Immature natural killer cell (primary cell): ENCODE measurements at places on chromosomes 2 and 18.
A peak's percentile ranks its signal among the peaks of the same experiment; 100 is the strongest.

DNA sequence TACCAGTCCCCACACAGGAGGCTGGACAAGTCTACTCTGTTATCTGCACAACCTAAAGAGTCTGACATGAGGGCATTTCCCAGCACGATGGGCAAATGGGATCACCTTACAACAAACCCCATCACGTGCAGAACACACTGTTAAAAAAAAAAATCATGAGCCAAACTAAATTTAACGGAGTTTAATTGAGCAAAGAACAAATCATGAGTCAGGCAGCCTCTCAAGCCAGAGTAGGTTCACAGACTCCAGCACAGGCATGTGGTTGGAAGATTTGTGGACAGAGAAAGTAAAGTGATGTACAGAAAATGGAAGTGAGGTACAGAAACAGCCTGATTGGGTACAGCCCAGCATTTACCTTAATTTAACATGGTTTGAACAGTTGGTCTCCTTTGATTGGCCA, 59.9 kb downstream of the KYNU start:
- no peak for DNase-seq

GRCh38 chr18:46413684-46414083, 243.3 kb downstream of the LOXHD1 start:
- DNase-seq: no peak

GRCh38 chr2:233339427-233339826, 14.9 kb upstream of the DGKD start:
- no peak for DNase-seq

DNA sequence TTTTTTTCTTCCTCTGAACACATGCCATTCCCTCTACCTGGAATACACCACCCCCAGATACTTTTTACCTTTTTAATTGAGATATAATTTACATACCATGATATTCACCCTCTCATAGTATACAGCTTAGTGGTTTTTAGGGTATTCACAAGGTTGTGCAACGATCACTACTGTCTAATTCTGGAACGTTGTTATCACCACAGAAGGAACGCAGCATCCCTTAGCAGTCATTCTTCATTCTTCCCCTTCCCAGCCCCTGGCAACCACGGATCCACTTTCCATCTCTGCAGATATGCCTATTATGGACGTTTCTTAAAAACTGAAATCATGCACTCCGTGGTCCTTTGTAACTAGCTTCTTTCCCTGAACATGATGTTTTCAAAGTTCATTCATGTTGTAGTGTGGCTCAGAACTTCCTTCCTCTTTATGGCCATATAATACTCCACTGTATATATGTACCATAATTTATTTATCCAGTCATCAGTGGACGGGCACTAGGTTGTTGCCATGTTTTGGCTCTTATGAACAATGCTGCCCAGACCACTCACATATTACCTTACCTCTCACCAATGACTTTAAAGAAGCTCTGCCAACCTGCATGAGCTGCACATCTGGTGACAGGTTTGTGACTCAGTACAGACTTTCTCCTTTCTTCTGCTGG, 168.9 kb downstream of the CTIF start:
- DNase-seq: no peak

GRCh38 chr2:1104364-1104763, 153.7 kb downstream of the SNTG2 start:
- DNase-seq: no peak

DNA sequence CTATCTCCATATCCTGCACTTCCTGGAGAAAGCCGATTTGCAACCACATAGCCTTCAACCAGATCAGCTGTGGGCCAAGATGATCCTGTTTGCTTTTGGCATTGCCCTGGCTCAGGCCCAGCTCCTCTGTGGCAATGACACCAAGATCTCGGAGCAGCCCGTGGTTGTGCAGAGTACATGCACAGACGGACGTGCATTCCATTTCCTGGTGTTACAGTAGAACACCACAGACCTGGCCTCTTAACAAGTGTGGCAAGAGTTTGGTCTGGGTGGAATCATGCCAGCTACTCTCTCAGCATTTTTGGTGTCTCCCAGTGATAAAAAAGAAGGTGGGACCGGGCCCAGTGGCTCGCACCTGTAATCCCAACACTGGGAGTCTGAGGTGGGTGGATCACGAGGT, 20.0 kb downstream of the MALT1 start:
- peak; percentile 11 for DNase-seq

DNA sequence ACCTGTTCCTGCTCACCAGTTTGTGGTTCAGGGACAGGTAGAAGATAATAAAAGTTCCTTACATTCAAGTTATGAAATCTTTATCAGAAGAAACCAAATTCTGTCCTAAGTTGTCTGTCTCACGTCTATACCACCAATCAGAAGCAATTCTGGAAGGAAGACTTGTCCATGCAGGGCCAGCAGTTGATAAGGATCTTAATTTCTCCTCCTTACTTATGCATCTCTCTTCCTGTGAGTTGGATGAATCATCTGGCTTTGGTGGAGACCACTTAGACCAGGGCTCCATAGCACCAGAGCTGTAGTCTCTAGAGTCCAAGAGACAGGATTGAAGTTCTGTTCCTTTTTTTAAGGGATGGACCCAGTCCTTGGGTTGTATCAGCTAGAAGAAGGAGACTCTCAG, 106.5 kb downstream of the APOB start:
- DNase-seq: no peak

GRCh38 chr18:28855989-28856388, 679.1 kb upstream of the CDH2 start:
- DNase-seq: no peak

DNA sequence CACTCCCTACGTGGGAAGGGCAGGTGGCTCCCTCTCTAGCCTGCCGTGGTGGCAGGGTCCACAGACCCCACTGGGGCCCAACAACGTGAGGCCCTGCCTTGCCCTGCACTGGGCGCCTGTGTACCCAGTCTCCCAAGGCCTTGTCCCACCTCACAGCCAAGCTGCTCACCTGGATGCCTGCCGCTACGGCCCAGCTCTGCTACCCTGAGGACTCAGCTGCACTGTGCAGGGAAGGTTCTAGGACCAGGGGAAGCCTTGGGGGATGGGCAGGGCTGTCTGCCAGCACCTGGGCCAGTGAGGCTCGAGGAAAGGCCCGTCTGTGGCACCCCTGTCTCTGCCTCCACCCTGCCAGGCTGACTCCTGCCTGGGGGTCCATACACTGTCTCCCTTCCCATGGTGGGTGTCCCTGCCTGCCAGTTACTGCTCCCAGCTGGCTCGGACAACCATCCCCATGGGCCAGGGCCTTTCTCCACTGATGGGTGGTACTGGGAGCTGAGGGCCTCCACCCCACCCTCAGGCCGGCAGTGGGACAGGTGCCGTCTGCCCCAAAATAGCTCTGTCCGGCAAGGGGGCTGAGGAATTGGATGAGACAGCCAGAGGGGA, 33.2 kb downstream of the HS6ST1 start:
- no peak for DNase-seq

DNA sequence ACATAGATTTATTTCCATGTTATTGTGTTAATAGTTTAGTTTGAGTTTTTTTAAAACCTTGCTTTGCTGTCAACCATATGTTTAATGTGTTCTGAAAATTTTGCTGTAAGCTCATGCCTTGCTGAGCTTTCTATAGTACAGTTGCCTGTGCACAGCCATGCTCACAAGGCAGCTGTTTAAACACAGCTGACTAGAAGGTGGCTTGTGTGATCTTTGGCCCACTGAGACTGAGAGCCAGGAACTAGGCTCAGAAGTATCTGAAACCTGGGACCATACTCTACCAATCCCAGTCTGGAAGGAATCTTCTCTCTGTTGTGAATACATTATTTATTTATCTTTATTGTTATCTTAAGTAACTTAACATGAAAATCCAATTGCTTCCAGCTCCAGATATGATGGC, 350.5 kb downstream of the KIAA1328 start:
- DNase-seq: no peak

DNA sequence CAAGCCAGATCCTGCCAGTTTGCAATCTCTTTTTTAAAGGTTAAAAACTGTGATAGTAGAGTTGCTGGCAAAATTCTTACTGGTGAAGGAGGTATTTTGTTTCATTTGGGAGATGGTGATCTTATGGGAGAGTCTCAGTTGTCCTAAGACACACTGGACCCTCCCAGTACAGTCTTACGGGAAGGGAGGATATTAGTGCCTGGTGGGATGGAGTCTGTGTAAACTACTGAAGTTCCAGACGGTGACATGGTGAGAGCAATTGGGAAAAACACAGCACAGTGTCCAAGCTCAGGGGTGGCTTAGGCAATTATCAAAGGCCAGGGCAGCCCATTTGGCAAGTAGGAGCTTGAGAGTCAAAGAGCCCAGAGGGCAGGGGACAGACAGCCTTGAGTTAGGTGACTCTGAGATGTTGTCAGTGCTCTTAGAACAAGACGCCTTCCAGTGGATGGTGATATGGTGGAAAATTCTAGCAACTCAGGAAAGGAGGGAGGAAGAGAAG, 143.7 kb upstream of the CCDC68 start:
- no peak for DNase-seq

DNA sequence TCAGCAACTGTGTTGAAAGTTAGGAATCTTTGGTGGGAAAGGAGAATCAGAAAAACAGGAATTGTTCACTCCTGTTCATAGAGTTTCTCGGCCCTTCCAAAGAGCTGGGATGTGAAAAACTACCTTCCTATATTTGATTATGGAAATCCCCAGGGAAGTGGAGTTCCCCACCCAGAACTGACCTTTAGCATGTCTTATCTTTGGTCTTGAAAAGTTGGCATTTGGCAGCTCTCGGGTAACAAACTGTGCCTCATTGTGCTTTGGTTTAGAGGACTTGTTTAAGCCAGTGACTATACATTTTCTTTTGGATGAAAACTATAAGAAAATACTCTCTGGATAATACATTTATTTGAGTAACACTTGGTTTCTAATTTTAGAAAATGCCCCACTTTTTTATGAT, 51.3 kb upstream of the CERS6 start:
- no peak for DNase-seq

- no peak for DNase-seq
These were observed 37.0 kb upstream of the PKDCC start for GRCh38 chr2:42010743-42011298.

GRCh38 chr2:136025057-136025973, 39.9 kb upstream of the DARS1 start:
- peak; percentile 44 for DNase-seq

- no peak for DNase-seq
These were observed 120.6 kb downstream of the PLB1 start for GRCh38 chr2:28616396-28616999.
